Subcutaneous preadipocyte (primary cell): ENCODE measurements at places on chromosomes 3 and 15. TPM values are rescaled to one million over a fixed set of nuclear protein-coding genes. Genes with fewer than 3 reads are reported as not detected.

The THRB gene
- total RNA-seq, result 5.9 and 6.8 TPM in 2 replicates

The SAMMSON gene
- total RNA-seq, result not detected in 2 replicates

The ARL14 gene
- not detected in 2 replicates for total RNA-seq

The AZI2 gene
- 75.1 and 76.4 TPM in 2 replicates for total RNA-seq

The CHCHD6 gene
- total RNA-seq, result 10.3 and 11.7 TPM in 2 replicates

The CCDC13 gene
- 1.4 and 2.2 TPM in 2 replicates for total RNA-seq

The KPNA1 gene
- 28.7 and 34.2 TPM in 2 replicates for total RNA-seq

The MUC20 gene
- total RNA-seq, result 0.39 and 1.1 TPM in 2 replicates

The CHL1 gene
- total RNA-seq, result 0.20 and 15.1 TPM in 2 replicates

The SOX2 gene
- not detected in 2 replicates for total RNA-seq

The SENP7 gene
- 8.0 and 8.8 TPM in 2 replicates for total RNA-seq

The ITIH1 gene
- not detected in 2 replicates for total RNA-seq

The GOLGA6L10 gene
- total RNA-seq, result under 0.01 and 0.20 TPM in 2 replicates

The KCNMB3 gene
- 1.8 TPM in 2 replicates for total RNA-seq

The TIGIT gene
- total RNA-seq, result not detected in 2 replicates

The LRRC31 gene
- not detected in 2 replicates for total RNA-seq

The CCDC14 gene
- 19.1 and 34.6 TPM in 2 replicates for total RNA-seq

The IP6K1 gene
- 33.4 and 35.6 TPM in 2 replicates for total RNA-seq

The ISL2 gene
- total RNA-seq, result 0.20 TPM in 1 of 2 replicates, not detected in the other

The NSUN3 gene
- 8.1 and 15.4 TPM in 2 replicates for total RNA-seq

The LRTM1 gene
- total RNA-seq, result not detected in 2 replicates

The CMTM8 gene
- 0.98 and 1.5 TPM in 2 replicates for total RNA-seq

The BTLA gene
- not detected in 2 replicates for total RNA-seq

The ZNF654 gene
- total RNA-seq, result 11.9 and 12.5 TPM in 2 replicates

The CPN2 gene
- total RNA-seq, result not detected in 2 replicates

The TFG gene
- 69.4 and 80.0 TPM in 2 replicates for total RNA-seq

The CNTN3 gene
- 0.78 and 2.2 TPM in 2 replicates for total RNA-seq

The GNAT1 gene
- not detected in 2 replicates for total RNA-seq

The TLE3 gene
- total RNA-seq, result 29.0 and 32.5 TPM in 2 replicates

The PATL2 gene
- total RNA-seq, result 0.98 and 1.1 TPM in 2 replicates

The NUP210 gene
- not detected in 2 replicates for total RNA-seq

The CCDC39 gene
- total RNA-seq, result under 0.01 TPM in 1 of 2 replicates, not detected in the other

The DISP2 gene
- under 0.01 and 0.20 TPM in 2 replicates for total RNA-seq

The ZBTB47 gene
- total RNA-seq, result 23.1 and 26.5 TPM in 2 replicates

The WWTR1 gene
- total RNA-seq, result 74.6 and 117 TPM in 2 replicates
